CD4-positive, alpha-beta T cell (primary cell): ENCODE measurements at places on chromosomes 1 and 21. TPM values are rescaled to one million over a fixed set of nuclear protein-coding genes. Genes with fewer than 3 reads are reported as not detected.

RAP1A gene
- total RNA-seq = 63.8 TPM

- no peaks in the 10 kb centered on the region for H3K27me3 ChIP-seq
- H3K4me1 ChIP-seq = no peaks in the 10 kb centered on the region
- no peak overlapping the region for H3K27ac ChIP-seq
- no peak for DNase-seq
Measured at GRCh38 chr1:61310538-61310937, 228.2 kb downstream of the NFIA start.

ITPKB gene
- 583 TPM for total RNA-seq

KCNJ15 gene
- not detected for total RNA-seq

GRCh38 chr1:192327997-192328396, 11.2 kb downstream of the RGS21 start:
- no peaks in the 10 kb centered on the region for H3K36me3 ChIP-seq
- H3K4me3 ChIP-seq = no peak overlapping the region
- no peaks in the 10 kb centered on the region for H3K27me3 ChIP-seq
- H3K27ac ChIP-seq = no peak overlapping the region
- H3K4me1 ChIP-seq = no peaks in the 10 kb centered on the region

MAN1C1 gene
- total RNA-seq = 46.9 TPM

- H3K4me3 ChIP-seq = no peak overlapping the region
- no peaks in the 10 kb centered on the region for H3K27me3 ChIP-seq
- no peak overlapping the region for H3K27ac ChIP-seq
- DNase-seq = no peak
- H3K36me3 ChIP-seq = peaks cover 84% of the 10 kb centered on the region
- peaks cover 15% of the 10 kb centered on the region for H3K4me1 ChIP-seq
Measured at GRCh38 chr1:223752721-223753515, 40.6 kb downstream of the CAPN2 start.

GRCh38 chr1:93614986-93615581, 66.6 kb downstream of the BCAR3 start:
- no peak overlapping the region for H3K27ac ChIP-seq
- no peak for DNase-seq

GRCh38 chr1:243269461-243269801, 13.6 kb downstream of the SDCCAG8 start:
- H3K27me3 ChIP-seq = no peaks in the 10 kb centered on the region
- H3K4me3 ChIP-seq = no peak overlapping the region
- no peak overlapping the region for H3K27ac ChIP-seq
- no peaks in the 10 kb centered on the region for H3K4me1 ChIP-seq
- peaks cover 7% of the 10 kb centered on the region for H3K36me3 ChIP-seq

KLF17 gene
- total RNA-seq = not detected

DNA sequence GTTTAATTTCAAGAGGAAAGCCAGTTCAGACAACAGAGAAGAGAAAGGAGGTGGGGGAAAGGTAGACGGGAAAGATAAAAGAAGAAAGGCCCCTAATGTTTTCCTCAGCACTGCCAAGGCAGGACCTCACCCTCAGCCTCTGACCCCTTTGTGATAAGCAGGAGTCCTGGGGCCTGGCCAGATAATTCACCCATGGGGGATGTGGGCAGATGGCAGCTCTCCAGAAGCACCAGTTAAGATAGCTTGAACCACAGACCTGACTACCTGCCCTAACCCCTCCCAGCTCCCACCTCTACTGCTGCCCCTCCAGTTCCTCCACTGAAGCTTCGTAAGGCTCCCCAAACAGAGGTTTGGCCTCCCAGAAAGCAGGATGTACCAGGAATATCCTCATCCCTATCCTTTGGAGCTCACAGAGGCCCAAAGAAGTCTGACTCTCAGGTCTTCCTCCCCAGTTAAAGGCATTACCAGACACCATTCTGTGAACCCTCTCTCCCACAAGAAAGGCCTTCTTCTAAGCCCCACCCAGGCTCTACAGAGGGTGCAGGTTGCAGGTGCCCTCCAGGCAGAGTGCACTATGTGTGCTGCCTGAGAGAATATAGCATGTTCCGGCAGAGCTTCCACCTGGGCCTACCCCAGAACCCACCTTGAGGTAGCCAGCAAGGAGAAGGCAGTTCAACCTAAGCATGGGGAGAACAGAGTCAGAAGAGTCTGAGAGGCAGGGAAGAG, 9.2 kb upstream of the SNAPIN start:
- H3K27ac ChIP-seq = peak overlapping the region; percentile 14
- H3K4me1 ChIP-seq = peaks cover 39% of the 10 kb centered on the region
- H3K4me3 ChIP-seq = no peak overlapping the region
- peaks cover 31% of the 10 kb centered on the region for H3K36me3 ChIP-seq
- H3K27me3 ChIP-seq = no peaks in the 10 kb centered on the region

- no peaks in the 10 kb centered on the region for H3K27me3 ChIP-seq
- H3K4me3 ChIP-seq = no peak overlapping the region
- no peak overlapping the region for H3K27ac ChIP-seq
- no peaks in the 10 kb centered on the region for H3K36me3 ChIP-seq
- H3K4me1 ChIP-seq = no peaks in the 10 kb centered on the region
Measured at GRCh38 chr1:202405928-202406327, 57.4 kb downstream of the PPP1R12B start.

PRELP gene
- not detected for total RNA-seq

GBP6 gene
- 0.08 TPM for total RNA-seq

GRCh38 chr1:244821134-244821533, 14.3 kb upstream of the COX20 start:
- no peaks in the 10 kb centered on the region for H3K36me3 ChIP-seq
- H3K27me3 ChIP-seq = no peaks in the 10 kb centered on the region
- no peak overlapping the region for H3K27ac ChIP-seq
- no peak for DNase-seq
- H3K4me3 ChIP-seq = no peak overlapping the region

GRCh38 chr1:150551051-150551783, 2.0 kb downstream of the ADAMTSL4 start:
- peaks cover 41% of the 10 kb centered on the region for H3K4me1 ChIP-seq
- H3K27me3 ChIP-seq = peaks cover 8% of the 10 kb centered on the region
- no peak for DNase-seq
- H3K4me3 ChIP-seq = no peak overlapping the region

- no peak overlapping the region for H3K4me3 ChIP-seq
- H3K4me1 ChIP-seq = no peaks in the 10 kb centered on the region
- H3K27ac ChIP-seq = no peak overlapping the region
- DNase-seq = no peak
- no peaks in the 10 kb centered on the region for H3K27me3 ChIP-seq
Measured at GRCh38 chr1:184161071-184161698, 109.7 kb downstream of the TSEN15 start.

KRTAP6-1 gene
- total RNA-seq = not detected
